ENCODE measurements at places on chromosomes 11 and 22. TPM values are rescaled to one million over a fixed set of nuclear protein-coding genes. Genes with fewer than 3 reads are reported as not detected.
A peak's percentile ranks its signal among the peaks of the same experiment; 100 is the strongest.

DNA sequence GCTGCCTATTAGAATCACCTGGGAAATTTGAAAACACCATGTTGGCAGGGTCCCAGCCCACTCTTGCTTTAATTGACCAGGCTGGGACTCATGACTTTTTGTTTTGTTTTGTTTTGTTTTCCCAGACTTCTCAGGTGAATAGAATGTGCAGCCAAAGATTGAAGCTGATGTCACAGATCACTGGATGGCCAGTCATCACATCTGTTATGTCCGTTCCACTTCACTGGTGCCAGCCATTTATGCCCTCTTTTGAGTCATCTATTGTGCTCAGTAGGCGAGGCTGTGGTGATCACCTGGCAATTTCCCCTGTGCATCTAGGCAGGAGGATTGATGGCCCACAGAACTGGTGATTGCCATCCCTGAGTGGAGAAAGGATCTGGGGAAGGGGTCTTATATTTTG, 297.3 kb downstream of the INSC start:
- no peaks in the 10 kb centered on the region for H3K27me3 ChIP-seq
- no peak for DNase-seq
- H3K4me1 ChIP-seq: no peaks in the 10 kb centered on the region
- no peak overlapping the region for H3K4me3 ChIP-seq
- no peak overlapping the region for H3K27ac ChIP-seq
- H3K36me3 ChIP-seq: no peaks in the 10 kb centered on the region

CLMP gene
- 85.1 TPM for polyA plus RNA-seq

PAX6 gene
- polyA plus RNA-seq: not detected

DNA sequence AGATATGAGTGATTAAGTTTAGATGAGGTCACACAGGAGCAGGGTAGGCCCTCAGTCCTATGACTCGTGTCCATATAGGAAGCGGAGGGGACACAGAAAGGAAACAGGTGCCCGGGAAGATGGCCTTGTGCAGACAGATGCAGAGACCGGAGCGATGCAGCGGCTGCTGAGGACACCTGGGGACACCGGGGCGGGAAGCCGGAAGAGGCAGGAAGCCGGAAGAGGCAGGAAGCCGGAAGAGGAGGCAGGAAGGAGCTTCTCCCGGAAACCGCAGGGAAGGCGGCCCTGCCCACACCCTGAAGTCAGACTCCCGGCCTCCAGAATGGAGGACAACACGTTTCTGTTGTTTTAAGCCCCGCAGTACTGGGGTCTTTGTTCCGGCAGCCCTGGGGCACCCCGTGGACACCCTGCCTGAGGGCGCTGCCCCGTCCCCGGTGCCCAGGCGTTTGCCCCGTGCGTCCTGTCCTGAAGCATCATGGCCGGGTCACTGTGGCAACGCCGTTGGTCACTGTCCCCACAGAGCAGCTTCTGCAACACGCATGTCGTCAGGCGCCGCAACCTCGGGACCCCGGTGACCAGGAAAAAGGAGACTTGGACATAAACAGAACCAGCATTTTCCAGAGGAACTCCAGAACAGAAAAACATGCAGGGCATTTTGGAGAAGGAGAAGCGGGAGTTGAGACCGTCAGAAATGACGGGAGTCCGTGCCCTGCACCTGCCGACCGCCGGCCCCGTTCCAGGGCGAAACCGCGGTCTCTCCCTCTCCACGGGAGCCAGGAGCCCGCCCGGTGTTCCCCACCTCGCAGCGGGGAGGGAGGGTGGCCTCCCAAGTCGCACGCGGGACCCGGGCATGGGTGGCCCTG, 103.4 kb downstream of the BRD1 start:
- H3K4me3 ChIP-seq: no peak overlapping the region
- H3K36me3 ChIP-seq: no peaks in the 10 kb centered on the region
- peaks cover 2% of the 10 kb centered on the region for H3K4me1 ChIP-seq
- peaks cover 9% of the 10 kb centered on the region for H3K27me3 ChIP-seq
- peak; percentile 21 for DNase-seq

FBXO7 gene
- polyA plus RNA-seq: 89.1 TPM

GRCh38 chr11:126357055-126357962, 1.8 kb downstream of the ST3GAL4 start:
- H3K36me3 ChIP-seq: no peaks in the 10 kb centered on the region
- DNase-seq: no peak
- H3K27me3 ChIP-seq: no peaks in the 10 kb centered on the region
- H3K4me1 ChIP-seq: peaks cover 34% of the 10 kb centered on the region
- H3K27ac ChIP-seq: no peak overlapping the region

- no peaks in the 10 kb centered on the region for H3K36me3 ChIP-seq
- H3K4me1 ChIP-seq: no peaks in the 10 kb centered on the region
- H3K27ac ChIP-seq: no peak overlapping the region
- H3K4me3 ChIP-seq: no peak overlapping the region
- no peak for DNase-seq
Observed at GRCh38 chr11:76666830-76667229, 3.7 kb downstream of the LRRC32 start.

CCDC85B gene
- polyA plus RNA-seq: 52.8 TPM
